ENCODE measurements at places on chromosomes 11 and 22. TPM values are rescaled to one million over a fixed set of nuclear protein-coding genes. Genes with fewer than 3 reads are reported as not detected.
A peak's percentile ranks its signal among the peaks of the same experiment; 100 is the strongest.

The TP53AIP1 gene
- not detected for total RNA-seq

The PDE2A gene
- total RNA-seq = not detected

The CD248 gene
- not detected for total RNA-seq

- DNase-seq = no peak
Observed at GRCh38 chr11:69352715-69353319, 58.9 kb downstream of the MYEOV start.

DNA sequence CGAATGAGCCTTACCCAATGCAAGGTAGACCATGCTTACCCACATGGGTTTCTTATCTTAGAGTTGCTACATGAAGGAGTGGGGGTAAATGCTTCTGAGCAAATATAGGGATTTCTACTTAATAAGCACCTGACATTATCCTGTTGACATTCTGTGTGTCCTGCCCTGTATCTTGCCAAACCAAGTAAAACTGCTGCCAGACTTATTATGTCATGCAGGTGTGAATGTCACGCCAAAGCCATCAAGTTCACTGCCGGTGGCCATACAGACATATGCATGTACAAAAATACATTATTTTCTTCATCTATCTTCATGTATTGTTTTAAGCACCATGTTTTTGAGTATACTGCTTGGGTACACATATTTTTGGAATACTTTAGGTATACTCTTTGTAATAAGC, 70.2 kb downstream of the NOX4 start:
- no peak for DNase-seq

- DNase-seq = no peak
Observed at GRCh38 chr11:76935042-76935441, 74.3 kb downstream of the ACER3 start.

DNA sequence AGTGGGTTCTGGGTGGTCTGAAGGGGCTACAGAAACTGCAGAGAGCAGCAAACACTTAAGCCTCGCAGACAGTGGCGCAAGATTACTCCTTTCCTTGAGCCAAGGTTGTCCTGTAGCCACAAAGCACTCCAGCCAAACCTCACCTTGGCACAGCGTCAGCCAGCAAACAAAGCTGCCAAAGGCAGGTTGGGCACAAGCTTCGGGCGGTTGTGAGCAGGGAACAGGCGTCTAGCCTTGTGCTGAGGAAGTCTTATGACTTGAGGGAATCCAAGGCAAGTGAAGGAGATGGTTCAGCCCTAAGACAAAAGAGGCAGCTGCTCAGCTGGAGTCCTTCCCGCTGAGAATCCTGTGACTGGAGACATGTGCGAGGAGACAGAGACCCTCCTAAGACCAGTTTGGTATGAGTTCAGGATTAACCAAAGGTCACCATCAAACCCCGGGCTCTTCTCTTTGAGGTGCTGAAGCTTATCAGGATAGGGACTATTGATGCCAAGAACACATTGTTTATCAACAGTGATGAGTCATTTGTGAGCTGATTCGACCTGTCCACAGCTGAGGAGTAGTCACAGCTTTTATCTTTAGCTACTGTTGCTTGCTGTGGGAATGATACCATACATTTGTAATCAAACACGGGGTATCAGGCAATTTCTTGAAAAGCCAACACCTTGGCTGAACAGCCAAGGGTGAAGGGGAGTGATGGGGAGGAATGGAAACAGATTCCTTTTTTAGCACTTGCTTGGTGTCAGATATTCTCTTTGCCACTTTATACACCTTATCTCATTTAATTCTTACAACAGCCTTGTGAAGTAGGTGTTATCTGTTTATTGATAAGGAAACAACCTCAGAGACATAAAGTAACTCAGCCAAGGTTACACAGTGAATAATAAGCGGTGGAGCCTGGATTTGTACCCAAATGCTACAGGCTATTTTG, 4.6 kb downstream of the ADM start:
- DNase-seq = peak; percentile 83

GRCh38 chr11:803770-804598, 1.0 kb downstream of the PIDD1 start:
- DNase-seq = no peak

DNA sequence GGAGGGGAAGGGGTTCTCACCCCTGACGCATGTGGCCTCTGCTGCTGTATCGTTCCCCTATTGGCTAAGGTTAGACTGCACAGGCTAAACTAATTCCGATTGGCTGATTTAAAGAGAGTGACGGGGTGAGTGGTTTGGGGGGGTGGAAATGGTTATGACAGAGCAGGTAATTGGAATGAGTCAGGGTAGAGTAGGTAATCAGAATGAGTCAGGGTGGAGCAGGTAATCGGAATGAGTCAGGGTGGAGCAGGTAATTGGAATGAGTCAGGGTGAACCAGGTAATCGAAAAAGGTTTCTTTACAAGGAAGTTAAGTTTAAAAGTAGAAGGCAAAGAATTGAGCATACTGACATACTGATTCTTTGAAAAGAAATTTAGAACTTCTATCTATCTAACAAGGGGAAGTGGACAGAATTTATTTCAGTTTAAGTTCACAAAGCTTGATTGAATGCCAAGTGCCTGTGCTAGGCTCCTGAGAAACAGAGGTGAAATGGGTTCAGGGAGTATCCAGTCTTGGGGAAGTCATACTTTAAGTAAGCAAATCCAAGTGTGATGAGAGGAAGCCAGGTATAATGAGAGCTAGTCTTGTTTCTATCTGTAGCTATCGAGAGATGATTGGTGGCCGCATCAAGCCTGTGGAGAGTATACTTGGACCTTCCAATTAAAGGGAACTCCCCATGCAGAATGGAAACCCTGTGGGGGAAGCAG, 58.0 kb downstream of the C11orf91 start:
- no peak for DNase-seq

GRCh38 chr11:126212089-126212660, 593 bp downstream of the FAM118B start:
- DNase-seq = no peak

DNA sequence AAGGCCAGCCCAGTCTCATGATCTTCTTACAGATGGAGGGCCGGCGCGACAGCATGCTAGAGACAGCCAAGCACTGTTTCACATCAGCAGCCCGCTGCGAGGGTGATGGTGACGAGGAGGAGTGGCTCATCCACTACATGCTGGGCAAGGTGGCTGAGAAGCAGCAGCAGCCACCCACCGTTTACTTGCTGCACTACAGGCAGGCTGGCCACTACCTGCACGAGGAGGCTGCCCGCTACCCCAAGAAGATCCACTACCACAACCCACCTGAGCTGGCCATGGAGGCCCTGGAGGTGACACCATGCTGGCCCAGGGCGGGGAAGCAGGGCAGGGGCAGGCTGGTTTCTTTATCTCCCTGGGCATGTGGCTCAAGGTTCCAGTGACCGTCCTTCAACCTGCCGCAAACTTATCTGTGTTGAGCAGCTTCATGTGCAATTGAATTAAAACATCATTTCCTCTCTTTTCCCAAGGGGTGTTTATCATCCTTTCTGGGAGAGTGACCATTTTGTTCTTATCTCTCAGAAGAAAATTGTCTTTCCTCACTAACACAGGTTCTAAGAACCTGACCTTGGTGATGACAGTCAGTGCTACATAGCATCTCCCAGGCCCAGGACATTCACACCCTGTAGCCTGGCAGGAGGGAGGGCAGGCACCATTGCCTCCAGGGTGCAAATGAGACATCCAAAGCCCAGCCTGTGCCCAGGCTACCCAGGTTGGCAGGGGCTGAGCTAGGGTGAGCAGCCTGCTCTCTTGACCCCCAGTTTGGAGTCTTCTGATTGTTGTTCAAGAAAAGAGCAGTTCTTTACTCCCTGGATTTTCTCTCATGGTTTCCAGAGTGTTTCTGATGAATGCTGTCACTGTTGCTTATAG, 80.7 kb downstream of the CABIN1 start:
- DNase-seq = peak; percentile 61

Data from G401 (cell line).